ENCODE measurements at places on chromosomes 6 and 20.
A peak's percentile ranks its signal among the peaks of the same experiment; 100 is the strongest.

DNA sequence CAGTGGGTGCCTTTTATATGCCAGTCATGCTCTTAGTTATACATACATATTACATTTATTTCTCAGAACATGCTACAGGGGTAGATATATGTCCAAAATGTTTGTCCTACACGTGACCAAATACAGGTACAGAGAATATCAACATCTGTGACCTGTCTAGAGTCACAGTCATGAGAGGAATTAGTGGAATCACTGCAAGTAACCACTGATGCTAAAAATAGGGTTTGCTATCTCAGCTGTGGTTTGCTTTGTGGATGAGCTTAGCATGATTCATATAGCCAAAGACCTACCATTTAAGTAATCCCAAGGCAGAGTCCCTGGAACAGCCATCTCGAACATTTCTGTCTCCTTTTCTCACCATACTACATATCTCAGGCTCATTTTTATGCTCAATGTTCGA, 32.3 kb downstream of the GSTA3 start:
- no peak for DNase-seq

GRCh38 chr20:63533871-63534393, 3.2 kb downstream of the PTK6 start:
- DNase-seq, result no peak

DNA sequence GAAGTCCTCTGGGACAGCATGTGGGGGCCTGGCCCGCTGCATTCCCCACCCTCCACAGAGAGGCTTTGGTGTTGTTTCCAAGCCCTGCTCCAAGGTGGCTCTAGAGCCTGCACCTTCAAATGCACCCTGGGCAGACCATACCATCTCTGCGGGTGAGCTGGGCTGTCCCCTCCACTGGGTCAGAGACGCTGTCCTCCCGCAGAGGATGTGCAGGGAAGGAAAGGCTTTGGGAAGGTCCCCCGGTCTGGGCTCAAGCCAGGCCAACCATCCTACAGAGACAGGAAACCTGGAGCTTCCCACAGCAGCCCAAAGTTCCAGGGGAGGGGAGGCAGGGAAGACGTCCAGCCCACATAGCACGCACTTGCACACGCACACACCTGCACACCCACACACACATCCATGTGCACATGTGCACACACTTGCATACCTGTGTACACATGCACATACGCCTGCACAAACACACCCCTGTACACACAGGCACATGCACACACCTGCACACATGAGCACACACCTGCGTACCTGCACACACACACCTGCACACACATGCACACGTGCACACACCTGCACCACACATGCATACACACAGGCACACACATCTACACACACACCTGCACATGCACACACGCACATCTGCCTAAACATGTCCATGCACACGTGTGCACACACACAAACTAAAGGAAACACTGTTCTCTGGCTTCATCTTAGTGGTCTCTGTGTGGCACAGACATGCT, 155.4 kb downstream of the ERMARD start:
- DNase-seq, result no peak

GRCh38 chr6:140271759-140272377, 897.4 kb upstream of the CITED2 start:
- DNase-seq, result peak; percentile 100

GRCh38 chr20:9329355-9330101, 184.9 kb upstream of the LAMP5 start:
- no peak for DNase-seq

Data from DMS79 treated with DMSO at 0.1 percent for 48 hours (cell line).